Parietal lobe (tissue), 2 donors: ENCODE measurements at places on chromosomes 2 and 18. TPM values are rescaled to one million over a fixed set of nuclear protein-coding genes. Genes with fewer than 3 reads are reported as not detected.

INO80C gene
- 13.1 TPM for total RNA-seq

LGALSL gene
- 31.6 TPM for total RNA-seq

DYNAP gene
- total RNA-seq: not detected

FAM124B gene
- total RNA-seq: 6.9 TPM

ASB18 gene
- not detected for total RNA-seq

DCDC2C gene
- 1.6 TPM for total RNA-seq

EFHD1 gene
- total RNA-seq: 0.63 TPM

IL36G gene
- total RNA-seq: not detected

CETN1 gene
- not detected for total RNA-seq

NAT8 gene
- total RNA-seq: not detected

MYO1B gene
- 75.4 TPM for total RNA-seq

SLC23A3 gene
- total RNA-seq: 0.63 TPM

ANKRD30B gene
- total RNA-seq: 2.2 TPM

HTRA2 gene
- 53.2 TPM for total RNA-seq

CRYBA2 gene
- total RNA-seq: not detected

HOXD9 gene
- total RNA-seq: not detected

DLGAP1 gene
- total RNA-seq: 277 TPM

NT5C1B gene
- total RNA-seq: not detected

CENPA gene
- 1.3 TPM for total RNA-seq

C2orf66 gene
- 1.3 TPM for total RNA-seq

TUBB8B gene
- total RNA-seq: not detected

SLC9A4 gene
- total RNA-seq: 0.63 TPM

KCNIP3 gene
- 15.3 TPM for total RNA-seq

CYP1B1 gene
- 1.9 TPM for total RNA-seq

HOXD1 gene
- not detected for total RNA-seq

LIMS1 gene
- total RNA-seq: 20.7 TPM

CFLAR gene
- total RNA-seq: 52.0 TPM

IL36A gene
- total RNA-seq: not detected
